ENCODE measurements at places on chromosomes 2 and 18.

- H3K4me1 ChIP-seq, result no peaks in the 10 kb centered on the region
- no peaks in the 10 kb centered on the region for H3K36me3 ChIP-seq
- DNase-seq, result peak; percentile 13
- no peak overlapping the region for H3K27ac ChIP-seq
These were observed 179.4 kb upstream of the SESTD1 start for GRCh38 chr2:179444056-179444455.

DNA sequence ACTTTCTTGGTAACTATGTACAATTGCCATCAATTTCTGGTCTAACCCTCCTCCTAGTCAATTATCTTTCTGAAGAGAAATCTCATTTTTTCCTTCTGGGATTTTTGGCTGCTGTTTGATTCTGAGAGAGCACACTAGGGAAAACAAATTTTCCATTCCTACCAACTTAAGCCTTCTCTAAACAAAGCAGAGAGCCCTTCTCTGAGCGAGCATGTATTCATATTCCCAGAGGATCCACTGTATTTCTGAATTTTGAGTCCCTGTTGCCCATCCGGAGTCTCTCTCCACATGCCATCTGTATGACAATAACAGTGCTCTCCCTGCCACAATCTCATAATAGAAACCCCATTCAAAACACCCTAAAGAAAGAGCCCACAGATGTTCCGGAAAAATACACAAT is 78.5 kb downstream of the MAIP1 start:
- no peak overlapping the region for H3K4me3 ChIP-seq
- no peak for DNase-seq
- no peaks in the 10 kb centered on the region for H3K4me1 ChIP-seq

- DNase-seq, result no peak
- H3K4me3 ChIP-seq, result no peak overlapping the region
- H3K36me3 ChIP-seq, result no peaks in the 10 kb centered on the region
- H3K27ac ChIP-seq, result no peak overlapping the region
- H3K4me1 ChIP-seq, result peaks cover 13% of the 10 kb centered on the region
These were observed 346.5 kb downstream of the TNS1 start for GRCh38 chr2:217656316-217656715.

DNA sequence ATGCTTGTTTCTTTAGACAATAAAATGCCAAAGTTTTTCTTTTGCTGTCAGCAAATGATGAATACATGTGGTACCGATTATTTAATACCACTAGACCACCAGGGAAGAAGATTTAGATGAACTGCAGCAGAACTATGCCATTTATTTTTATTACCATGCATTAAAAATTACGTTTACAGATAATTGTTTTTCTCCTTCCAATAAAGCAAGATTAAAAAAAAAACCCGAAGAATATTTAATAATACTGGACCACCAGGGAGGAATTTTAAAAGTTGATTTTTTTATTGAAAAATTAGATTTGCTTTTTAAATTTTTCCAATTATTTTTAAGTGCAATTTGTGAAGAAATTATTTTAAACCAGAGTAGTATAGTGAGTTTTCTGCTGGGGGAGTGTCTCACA is 170.3 kb upstream of the HNRNPA3 start:
- DNase-seq, result no peak
- no peaks in the 10 kb centered on the region for H3K36me3 ChIP-seq
- no peak overlapping the region for H3K27ac ChIP-seq
- H3K4me3 ChIP-seq, result no peak overlapping the region
- H3K27me3 ChIP-seq, result peaks cover 13% of the 10 kb centered on the region

- no peaks in the 10 kb centered on the region for H3K27me3 ChIP-seq
- no peak overlapping the region for H3K27ac ChIP-seq
- peaks cover 4% of the 10 kb centered on the region for H3K4me1 ChIP-seq
- no peak for DNase-seq
- no peaks in the 10 kb centered on the region for H3K36me3 ChIP-seq
These were observed 21.4 kb upstream of the MGAT5 start for GRCh38 chr2:134232461-134232860.

- H3K4me3 ChIP-seq, result peak within 1 kb of the TSS; percentile 29
- peak; percentile 44 for DNase-seq
- H3K4me1 ChIP-seq, result no peaks in the 10 kb centered on the region
These were observed at the start of gene TMEM163 for GRCh38 chr2:134718817-134719814. Gene TMEM163, minus strand, starts transcription at chr2:134719000.

DNA sequence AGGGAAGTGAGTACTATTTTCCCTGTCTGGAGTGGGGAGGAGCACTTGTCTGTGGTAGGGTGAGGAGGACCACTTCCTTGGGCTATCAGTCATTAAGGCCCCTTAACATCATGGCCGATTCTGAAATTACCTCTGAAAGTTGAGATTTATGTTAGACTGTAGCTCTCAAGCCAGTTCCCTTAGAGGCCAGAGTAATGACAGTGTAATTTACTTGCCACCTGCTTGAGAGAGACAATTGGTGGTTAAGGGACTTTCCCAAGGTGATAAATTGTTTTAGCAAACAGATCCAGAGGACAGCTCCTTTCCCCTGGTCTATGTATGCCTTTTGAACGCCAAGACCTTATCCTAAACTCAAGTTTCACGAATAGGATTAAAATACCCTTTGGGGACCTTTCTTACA is 56.1 kb downstream of the NEDD4L start:
- peaks cover 70% of the 10 kb centered on the region for H3K4me1 ChIP-seq
- peak overlapping the region; percentile 62 for H3K27ac ChIP-seq
- H3K4me3 ChIP-seq, result no peak overlapping the region
- DNase-seq, result no peak
- no peaks in the 10 kb centered on the region for H3K27me3 ChIP-seq

Data from hepatocyte (in vitro differentiated cells).